Vagina (tissue), 2 donors: ENCODE measurements at places on chromosomes 13 and 19.

GRCh38 chr19:18292462-18292809 is 11.0 kb upstream of the JUND start:
- DNase-seq = no peak

GRCh38 chr19:31037286-31037980 is 311.8 kb downstream of the TSHZ3 start:
- no peak for DNase-seq

GRCh38 chr13:96032717-96033116 is 20.5 kb downstream of the UGGT2 start:
- no peak for DNase-seq

- no peak for DNase-seq
Measured at GRCh38 chr13:50595196-50595595, 248.3 kb downstream of the DLEU7 start.

GRCh38 chr19:1884719-1885334 is 469 bp downstream of the ABHD17A start:
- peak; percentile 96 for DNase-seq

DNA sequence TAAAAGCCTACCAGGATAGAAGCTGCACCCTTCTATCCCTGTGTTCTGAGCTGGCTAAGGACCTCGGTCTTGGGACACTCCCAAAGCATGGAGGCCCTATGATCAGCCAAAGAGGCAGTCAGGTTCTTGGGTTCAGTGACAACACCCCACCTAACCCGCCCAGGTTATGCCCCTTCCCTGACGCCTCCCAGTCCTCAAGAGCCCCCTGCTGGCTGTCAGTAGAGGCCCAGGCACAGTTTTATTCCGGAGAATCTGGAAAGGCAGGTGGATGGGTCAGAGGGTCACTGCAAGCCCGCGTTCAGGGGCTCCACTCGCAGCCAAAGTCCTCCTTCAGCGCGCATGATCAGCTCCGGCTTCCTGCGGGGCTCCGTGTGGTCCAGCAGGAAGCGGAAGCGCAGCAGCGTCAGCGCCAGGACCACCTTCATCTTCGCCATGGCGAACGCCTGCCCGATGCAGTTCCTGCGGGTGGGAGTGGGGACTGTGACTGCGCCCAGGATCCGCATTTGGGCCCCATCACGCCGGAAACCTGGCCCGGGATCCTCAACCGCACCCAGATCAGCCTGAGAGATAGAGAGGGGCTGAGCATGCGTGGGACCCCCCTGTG is 22.3 kb downstream of the OR10H3 start:
- no peak for DNase-seq

DNA sequence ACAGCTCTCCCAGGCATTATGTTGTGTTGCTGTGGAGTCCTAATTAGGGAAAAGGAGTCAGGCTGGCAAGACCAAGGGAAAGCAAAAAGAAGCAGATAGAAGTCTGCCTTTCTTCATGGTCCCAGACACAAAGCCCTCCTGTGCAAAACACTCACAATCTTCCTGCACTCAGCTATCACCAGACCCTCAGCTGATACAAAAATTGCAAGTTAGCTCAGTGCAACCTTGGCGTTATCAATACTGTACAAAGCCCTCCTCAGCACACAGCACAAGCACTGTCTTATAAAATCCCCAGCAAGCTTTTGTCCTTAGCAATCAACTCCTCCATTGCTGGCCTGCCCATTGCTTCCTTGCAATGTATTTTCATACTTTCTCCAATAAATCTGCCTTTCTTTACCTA is 3.2 kb downstream of the OR7C2 start:
- DNase-seq = no peak

DNA sequence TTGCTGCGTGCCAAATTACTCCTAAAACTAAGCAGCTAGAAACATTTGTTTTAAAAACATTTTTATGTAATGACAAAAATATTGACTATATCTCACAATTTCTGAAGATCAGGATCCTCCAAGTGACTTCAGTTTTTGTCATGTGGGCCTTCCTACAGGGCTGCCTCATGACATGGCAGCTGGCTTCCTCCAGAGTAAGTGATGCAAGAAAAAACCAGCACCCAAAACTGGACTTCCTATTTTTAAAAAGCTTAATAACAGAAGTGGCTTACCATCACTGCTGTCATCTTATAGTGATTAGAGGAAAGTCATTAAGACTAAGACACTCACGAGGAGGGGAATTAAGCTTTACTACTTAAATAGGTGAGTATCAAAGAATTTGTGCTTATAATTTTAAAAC is 681.7 kb downstream of the PCDH17 start:
- DNase-seq = no peak

DNA sequence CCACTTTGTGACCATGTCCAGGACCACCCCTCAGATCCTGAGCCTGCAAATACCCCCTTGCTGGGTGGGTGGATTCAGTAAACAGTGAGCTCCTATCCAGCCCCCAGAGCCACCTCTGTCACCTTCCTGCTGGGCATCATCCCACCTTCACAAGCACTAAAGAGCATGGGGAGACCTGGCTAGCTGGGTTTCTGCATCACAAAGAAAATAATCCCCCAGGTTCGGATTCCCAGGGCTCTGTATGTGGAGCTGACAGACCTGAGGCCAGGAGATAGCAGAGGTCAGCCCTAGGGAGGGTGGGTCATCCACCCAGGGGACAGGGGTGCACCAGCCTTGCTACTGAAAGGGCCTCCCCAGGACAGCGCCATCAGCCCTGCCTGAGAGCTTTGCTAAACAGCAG is 7.7 kb upstream of the CEACAM7 start:
- DNase-seq = peak; percentile 64

DNA sequence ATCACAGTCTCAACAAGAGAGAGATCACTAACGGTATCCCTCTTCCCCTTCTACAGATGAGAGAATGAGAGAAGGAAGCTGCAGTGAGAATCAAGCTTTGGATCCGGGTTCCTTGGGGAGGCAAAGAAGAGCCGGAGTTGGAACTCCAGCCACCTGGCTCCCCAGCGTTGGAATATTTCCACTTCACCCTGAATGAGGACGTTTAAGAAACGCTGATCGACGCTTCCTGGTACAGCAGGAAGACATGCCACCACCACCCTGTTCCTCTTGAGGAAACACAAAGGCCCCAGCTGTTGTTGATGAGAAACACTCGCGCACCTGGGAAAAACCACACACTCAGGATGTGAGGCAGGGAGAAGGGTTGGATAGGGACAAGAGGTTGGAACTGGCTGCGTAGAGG is 11.3 kb upstream of the CACNG8 start:
- DNase-seq = no peak

- DNase-seq = no peak
Measured at GRCh38 chr19:47432091-47432490, 12.8 kb upstream of the MEIS3 start.

GRCh38 chr13:35914662-35915061 is 216.5 kb downstream of the DCLK1 start:
- no peak for DNase-seq

DNA sequence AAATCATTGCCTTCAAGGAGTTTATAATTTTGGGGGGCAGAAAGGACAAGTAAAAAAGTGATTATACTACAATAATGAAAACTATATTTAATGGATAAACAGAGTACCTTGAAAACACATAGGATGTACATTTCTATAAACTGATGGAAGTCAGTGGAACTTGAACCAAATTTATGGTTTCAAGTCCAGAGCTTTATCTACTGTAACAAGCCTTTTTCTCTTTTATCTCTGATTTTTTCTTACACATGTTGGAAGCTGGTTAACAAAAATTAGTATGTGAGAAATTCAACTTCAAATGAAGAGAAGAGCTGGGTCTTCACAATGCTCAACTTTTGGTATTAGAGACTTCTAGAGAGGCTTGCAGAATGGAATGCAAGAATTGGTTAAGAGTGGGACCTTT is 393.6 kb downstream of the LMO7 start:
- no peak for DNase-seq

- DNase-seq = no peak
Measured at GRCh38 chr19:44539236-44539826, 9.9 kb upstream of the CEACAM20 start.

- DNase-seq = no peak
Measured at GRCh38 chr13:103878891-103879605, 812.8 kb upstream of the SLC10A2 start.
